ENCODE measurements at places on chromosomes 1 and 21. TPM values are rescaled to one million over a fixed set of nuclear protein-coding genes. Genes with fewer than 3 reads are reported as not detected.

Gene DNAJC6
- total RNA-seq: 10.5 TPM

Gene SRP9
- 166 TPM for total RNA-seq

DNA sequence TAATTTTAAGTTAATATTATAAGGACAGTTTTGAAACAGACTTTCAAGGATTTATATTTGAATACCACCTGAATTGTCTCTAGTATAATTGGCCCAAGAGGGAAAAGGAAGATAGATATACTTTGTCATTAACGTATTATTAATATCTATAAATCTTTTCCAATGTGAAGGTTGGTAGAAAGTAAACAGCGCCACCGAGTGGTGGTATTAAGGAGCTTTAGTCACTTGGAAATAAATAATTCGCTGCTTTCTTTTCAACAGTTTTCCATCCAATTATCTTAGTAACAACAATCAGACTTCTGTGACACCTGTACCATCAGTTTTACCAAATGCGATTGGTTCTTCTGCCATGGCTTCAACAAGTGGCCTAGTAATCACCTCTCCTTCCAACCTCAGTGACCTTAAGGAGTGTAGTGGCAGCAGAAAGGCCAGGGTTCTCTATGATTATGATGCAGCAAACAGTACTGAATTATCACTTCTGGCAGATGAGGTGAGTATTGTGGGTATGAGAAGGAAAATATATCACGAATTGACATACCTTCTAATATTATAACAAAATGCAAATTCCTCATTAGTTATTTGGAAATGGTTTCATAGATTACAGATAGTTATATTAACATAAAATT, 37.7 kb downstream of the SH3GLB1 start:
- no peak for DNase-seq

- no peak for DNase-seq
Observed at GRCh38 chr1:198888379-198888943, 249.6 kb downstream of the PTPRC start.

- no peak for DNase-seq
Observed at GRCh38 chr1:9809100-9809510, 14.7 kb downstream of the CLSTN1 start.

Gene MMEL1
- 7.6 TPM for total RNA-seq

Gene CFHR2
- not detected for total RNA-seq

GRCh38 chr1:208164609-208165008, 79.6 kb downstream of the PLXNA2 start:
- DNase-seq: no peak

GRCh38 chr1:204658295-204658694, 27.2 kb downstream of the LRRN2 start:
- no peak for DNase-seq

DNA sequence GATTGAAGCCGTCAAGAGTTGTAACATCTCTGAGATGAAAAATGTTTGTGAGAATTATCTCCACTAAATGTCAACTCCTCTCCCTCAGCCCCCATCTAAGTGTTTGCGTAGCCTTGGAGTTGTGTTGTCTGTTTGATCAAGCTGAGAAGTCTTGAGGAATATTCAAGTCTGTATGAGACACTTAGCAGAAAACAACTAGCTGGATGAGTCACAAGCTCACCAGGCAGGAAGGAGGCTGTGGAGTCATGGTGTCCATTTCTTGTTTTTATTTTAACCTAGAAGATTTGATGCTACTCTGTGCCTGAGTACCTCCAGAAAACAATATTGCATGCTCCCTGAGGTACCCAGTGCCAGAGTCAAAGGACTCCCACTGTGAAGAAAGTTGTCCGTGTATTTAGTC, 211.6 kb upstream of the PLXNA2 start:
- DNase-seq: no peak

Gene TMPRSS3
- 3.8 TPM for total RNA-seq

Gene CD101
- 105 TPM for total RNA-seq

Gene RIMKLA
- total RNA-seq: 7.1 TPM

Gene C4BPA
- 65.2 TPM for total RNA-seq

GRCh38 chr21:20259031-20259867, 739.0 kb upstream of the NCAM2 start:
- no peak for DNase-seq

DNA sequence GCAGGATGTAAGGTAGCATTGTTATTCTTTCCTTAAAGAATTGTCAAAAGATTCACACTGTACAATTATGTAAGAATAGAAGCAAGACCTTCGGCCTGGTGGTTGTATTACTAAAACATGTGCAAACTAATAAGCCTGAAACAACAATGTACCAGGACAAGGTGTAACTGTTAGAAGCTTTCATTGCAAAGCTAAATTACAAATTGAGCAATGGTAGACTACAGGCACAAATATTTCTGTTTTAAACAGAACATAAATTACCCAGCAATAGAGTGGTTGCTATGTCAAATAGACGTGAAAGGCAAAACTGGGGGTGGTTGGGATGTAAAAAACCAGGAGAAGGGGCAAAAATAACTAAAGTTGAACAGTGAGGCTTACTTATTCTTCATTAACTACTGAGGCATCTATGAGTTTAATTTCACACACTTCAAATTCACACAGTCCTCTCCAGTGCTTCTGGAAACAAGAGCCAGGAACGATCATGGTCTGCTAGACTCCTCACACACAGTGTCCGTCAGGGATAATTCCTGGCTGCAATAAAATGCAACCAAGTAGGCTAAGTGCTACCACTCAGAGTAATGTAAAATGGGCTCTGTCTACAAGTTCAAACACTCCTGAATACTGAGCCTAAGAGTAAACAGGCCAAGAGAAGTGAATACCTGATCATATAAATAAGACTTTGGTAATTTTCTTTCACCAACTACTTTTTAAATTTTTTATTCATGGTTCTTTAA, 39.3 kb upstream of the C1orf198 start:
- no peak for DNase-seq

Gene TRPM2
- total RNA-seq: 17.9 TPM

DNA sequence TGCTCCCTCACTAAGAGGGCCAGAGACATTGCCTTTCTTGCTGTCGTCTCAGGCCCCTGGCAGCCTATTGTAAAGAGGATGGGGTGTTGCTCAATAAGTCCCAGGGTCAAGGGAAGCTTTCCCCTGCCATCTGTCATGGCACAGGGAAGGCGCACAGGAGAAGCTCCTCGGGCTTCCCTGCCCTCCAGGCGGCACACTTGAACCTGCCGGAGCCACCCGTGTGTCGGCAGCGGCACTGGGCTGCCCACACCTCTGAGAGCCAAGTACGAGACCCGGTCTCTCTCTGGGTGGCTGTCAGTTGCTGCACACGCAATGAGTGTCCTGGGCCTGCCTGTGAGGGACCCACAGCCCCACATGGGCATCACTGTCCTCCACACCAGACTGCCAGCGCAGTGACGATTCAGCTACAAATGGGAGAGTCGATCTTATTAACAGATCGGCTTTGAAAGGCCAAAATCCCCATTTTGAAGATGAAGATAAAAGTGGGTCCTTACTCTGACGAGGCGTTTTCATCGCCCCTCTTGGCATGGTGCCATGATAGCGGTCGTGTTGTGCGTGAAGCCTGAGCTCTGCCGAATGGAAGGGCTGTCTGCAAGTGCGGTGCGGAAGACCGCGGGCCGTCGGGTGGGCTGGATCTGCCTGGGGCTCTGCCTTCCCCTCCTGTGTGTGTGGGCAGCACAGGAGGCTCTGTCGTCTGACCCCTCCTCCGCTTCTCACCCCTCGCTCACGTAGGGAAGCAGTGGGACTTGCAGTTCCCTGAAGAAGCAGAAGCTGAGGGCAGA, 29.2 kb upstream of the PDXK start:
- no peak for DNase-seq

Gene C1orf115
- total RNA-seq: 26.3 TPM
